Stimulated activated CD8-positive, alpha-beta memory T cell treated with anti-CD3 and anti-CD28 coated beads, Interleukin-15, amount 100 ng/mL, for 24 hours (primary cell): ENCODE measurements at places on chromosomes 7 and 10.

DNA sequence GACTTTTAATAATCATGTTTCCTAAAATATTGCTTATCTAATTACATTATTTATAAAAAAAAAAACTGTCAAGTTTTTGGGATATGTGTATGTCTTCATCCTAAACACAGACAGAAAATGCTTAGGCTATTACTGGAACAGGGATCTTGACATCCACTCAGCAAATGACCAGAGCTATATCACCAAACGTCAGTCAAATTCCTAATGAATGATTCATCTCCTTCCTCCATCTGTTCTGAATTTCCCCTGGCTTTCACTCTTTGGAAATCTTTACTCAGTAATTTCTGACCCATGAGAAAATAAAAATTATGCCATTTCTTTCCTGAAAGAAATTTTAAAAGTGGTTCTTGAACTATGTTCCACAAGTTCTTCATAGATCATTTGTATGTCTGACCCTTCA is 552.4 kb upstream of the KCND2 start:
- DNase-seq = no peak

DNA sequence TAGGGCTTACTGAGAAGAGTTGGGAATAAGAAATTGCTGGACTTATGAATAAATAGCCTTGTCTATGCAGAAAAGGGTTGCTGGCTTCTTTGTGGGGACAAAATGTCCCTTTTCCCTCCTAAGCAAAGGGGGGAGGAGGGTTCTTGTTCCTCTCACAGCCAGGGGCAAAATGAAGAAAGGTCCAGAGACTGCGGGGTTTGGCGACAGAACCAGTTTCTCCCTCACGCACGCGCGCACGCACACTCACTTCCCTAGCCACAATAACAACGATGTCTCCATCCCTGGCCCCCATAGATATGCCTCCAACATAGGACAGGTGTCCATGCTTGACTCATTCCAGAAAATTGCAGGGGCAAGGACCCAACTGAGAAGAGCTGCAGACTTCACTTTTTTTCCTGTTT is 3.3 kb downstream of the ZMIZ1 start:
- DNase-seq = no peak

DNA sequence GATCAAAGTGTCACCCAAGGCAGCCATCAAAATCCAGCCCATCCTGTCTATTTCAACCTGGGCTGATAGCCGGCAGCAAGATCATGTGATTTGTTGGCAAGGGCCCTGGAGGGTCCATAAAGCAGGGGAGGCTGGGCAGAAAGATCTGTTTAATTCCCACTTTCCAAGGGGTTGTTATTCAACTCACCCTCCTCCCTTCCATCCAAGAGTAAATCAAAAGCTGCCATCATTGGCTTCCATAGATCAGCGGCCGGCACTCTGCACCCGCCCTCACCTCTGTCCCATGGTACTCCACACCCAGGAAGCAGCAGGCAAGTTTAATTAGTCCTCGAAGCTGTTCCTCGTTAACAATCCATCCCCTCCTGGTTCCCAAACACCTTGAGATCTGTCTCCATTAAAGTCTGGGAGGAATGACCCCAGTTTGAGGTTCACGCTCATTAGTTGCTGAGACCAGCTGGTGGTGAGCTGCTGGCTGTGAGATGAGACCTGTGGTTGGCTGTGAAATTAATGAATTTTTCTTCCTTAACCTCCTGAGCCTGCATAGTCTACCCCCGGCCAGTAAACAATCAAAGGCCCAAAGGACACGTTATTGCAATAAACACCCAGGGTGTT is 120.6 kb upstream of the CHST15 start:
- DNase-seq = no peak

DNA sequence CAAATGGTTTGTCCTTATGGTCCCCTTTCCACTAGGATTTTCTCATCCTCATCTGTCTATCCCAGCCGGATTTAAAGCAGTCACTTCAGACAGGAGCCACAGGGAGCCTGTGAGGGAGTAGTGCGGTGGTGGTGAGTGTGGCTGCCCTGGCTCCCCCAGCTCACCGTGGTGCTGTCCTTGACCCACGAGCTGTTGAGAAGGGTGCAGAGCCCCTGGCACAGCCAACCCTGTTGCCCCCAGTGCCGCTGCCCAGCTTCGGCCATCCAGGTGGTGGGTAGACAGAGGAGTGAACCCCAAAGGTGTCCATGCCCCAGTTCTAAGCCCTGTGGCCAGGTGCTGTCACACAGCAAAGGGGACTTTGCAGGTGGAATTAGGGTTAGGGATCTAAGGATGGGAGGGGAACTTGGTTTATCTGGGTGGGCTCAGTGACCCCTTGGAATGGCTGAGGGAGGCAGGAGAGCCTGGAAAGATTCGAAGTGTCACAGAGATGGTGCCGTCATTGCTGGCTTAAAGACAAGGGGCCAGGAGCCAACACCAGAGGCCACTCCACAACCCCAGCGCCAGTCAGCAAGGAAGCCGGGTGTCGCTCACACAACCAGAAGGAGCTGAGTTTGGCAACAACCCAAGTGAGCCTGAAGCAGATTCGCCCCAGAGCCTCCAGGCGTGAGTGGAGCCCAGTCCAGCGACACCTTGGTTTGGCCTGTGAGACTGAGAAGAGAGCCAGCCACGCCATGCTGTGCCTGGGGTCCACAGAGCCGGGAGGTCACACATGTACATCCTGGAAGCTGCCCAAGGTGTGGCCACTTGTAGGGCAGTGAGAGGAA is 142.4 kb downstream of the ADCY1 start:
- DNase-seq = no peak

GRCh38 chr10:130638991-130639390 is 502.8 kb downstream of the GLRX3 start:
- DNase-seq = no peak

DNA sequence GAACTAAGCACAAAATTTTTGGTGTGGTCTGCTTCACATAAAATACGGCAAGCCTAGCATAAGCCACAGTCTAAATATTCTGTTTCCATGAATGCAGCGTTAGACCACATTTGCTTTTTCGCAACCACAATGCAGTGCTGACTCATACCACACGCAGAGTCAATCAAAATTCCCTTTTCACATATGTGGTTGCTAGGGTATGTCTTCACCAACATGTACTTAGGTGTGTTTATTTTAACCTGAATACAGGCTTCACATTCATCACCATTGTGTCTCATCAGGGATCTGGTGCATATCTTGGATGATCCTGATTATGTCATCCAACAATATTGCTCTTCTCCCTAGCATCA is 90.8 kb downstream of the CHN2 start:
- DNase-seq = no peak

GRCh38 chr7:95471071-95471470 is 14.7 kb upstream of the ASB4 start:
- DNase-seq = no peak

- DNase-seq = no peak
Observed at GRCh38 chr10:119336599-119336998, 129.2 kb downstream of the GRK5 start.

DNA sequence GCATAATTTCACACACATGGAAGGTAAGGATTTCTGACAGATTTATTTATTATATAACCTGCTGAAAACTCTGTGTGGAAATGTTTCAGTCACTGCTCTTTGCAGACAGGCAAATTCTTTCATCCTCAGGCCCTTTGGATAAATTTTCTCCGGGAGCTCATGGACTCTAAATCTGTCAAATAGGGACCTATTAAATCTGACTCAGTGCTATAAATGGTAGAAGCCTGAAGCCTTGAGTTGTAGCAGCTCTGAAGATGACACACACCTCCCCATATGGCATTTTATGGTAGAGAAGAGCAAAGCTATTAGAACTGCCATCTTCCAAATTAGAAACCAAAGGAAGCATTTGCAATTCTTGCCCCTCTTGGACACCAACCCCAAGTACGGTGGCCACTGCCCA is 808.7 kb downstream of the XPNPEP1 start:
- no peak for DNase-seq

DNA sequence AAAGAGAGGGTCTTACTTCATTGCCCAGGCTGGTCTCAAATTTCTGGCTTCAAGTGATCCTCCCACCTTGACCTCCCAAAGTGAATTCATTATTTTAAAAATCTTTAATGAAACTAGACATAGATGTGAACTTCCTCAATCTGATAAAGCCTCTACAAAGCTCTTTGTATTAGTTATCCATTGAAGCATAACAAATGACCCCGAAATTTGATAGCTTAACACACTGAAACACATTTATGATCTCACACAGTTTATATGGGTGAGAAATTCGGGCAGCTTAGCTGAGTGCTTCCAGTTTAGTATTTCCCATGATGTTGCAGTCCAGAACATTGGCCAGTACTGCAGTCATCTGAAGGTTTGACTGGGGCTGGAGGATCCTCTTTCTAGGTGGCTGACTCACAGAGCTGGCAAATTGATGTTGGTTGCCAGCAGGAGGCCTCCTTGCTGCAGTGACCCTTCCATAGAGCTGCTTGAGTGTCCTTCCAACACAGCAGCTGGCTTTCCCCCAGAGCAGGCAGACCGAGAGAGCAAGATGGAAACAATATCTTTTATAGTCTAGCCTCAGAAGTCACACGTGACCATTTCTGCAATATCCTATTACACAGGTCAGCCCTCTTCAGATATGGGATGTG is 16.6 kb upstream of the WNT8B start:
- DNase-seq = no peak

DNA sequence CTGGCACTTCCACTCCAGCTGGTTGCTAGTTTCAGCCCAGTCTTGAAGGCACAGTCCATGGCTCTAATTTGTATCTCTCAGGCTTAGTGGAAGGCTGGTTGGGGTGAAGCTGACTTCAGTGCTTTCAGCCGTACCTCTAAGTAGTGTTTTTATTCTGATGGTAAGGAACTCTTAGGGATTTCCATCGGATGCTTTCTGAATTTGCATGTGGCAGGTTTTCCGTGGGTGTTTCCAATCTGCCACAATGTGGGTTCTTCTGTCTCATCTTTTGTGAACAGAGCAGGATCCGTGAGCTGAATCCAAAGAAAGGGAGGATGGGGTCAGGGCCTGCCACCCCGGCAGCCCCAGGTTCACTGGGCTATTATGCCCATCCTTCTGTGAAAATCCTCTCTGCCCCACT is 607.9 kb upstream of the MKI67 start:
- no peak for DNase-seq

DNA sequence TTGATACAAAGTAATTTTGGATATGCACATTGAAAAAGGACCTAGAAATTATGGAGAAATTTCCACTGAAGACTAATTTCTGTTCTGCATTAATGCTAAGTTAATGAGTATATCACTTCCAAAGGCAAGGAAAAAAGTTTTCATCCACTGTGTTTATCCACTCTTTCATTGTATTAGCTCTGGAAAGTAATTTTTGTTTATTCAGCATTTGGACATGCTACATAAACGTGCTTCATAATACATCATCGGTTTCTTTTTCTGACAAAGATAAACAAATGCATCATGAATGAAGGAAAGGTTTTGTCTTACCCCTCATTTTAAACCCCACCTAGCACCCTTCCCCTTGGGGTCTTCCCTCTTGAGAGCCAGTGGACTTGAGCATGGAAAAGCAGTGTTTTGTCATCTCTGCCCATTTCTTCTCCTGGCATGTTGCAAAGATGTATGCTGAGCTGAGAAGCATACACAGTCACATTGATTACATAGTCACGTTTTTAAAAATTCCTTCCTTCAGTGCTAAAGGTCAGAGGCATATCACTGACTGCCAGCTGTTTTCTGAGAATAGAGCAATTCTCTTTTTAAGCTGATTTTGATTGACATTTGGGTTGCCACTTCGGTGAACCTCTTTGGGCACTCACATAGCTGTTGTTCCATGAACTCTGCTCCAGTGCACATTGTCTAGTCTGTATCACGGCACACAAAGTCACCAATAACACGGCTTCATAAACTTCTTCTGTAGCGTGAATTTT is 65.9 kb upstream of the C7orf33 start:
- DNase-seq = no peak

GRCh38 chr10:114103284-114103683 is 59.6 kb downstream of the ADRB1 start:
- no peak for DNase-seq

GRCh38 chr10:93346694-93347093 is 135.4 kb downstream of the MYOF start:
- no peak for DNase-seq
